Forelimb muscle (tissue), 1 donor: ENCODE measurements at places on chromosomes 13 and 19. TPM values are rescaled to one million over a fixed set of nuclear protein-coding genes. Genes with fewer than 3 reads are reported as not detected.

Gene AXL
- polyA plus RNA-seq = 28.7 TPM

Gene CEACAM7
- not detected for polyA plus RNA-seq

Gene SMIM17
- 1.7 TPM for polyA plus RNA-seq

Gene DMPK
- 382 TPM for polyA plus RNA-seq

Gene GDF15
- 0.30 TPM for polyA plus RNA-seq

DNA sequence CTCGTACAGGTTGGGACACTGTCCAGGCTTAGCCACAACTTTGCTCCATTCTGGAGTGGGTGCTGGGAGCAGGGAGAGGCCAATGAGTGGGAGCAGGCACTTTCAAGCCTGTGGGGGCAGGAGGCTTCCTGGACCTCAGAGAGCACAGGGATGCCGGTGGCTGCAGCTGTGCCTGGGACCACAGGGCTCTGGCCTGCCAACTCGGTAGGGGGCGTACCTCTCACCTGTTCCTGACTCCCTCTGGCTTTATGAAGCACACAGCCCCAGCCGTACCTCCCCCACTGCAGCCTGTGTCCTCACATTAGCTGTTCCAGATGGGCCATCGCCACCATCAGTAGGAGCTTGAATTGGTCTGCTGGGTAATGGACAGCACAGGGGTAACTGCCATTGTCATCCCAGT is 278.7 kb upstream of the KLHL1 start:
- no peak for DNase-seq

- DNase-seq = no peak
Measured at GRCh38 chr19:3098515-3099346, 4.6 kb downstream of the GNA11 start.

DNA sequence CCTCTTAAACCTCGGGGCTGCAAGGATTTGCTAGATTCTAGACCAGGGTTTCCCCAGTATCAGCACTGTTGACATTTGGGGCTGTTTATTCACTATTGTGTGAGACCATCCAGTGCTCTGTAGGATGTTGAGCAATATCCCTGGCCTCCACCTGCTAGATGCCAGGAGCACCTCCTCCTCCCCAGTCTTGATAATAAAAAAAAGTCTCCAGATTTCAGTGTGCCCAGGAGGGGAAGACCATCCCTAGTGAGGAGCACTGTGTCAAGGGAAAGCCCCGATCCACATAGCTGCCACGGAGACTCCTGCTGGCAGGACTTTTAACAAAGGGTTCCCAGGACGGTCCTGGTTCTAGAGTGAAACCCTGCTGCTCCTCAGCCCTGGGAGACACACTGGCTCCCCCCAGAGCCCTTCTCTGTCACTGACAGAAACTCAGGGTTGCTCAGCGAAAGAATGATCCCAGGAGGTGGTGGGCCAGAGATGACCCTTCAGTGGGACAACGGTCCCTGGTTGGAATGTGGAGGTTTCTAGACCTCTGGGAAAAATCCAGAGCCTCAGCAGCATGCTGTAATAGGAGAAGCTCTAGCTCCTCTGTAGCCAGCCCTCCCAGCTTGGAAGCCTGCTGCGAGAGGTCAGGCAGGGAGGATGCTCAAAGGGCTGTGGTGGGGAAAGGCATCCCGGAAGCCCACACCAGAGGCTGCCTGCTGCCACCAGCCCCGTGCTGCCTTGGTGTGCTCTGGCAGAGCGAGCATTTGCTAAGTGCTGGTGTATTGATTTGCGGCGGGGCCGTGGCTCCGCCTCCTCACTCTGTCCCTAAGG is 20.3 kb downstream of the LYL1 start:
- no peak for DNase-seq

DNA sequence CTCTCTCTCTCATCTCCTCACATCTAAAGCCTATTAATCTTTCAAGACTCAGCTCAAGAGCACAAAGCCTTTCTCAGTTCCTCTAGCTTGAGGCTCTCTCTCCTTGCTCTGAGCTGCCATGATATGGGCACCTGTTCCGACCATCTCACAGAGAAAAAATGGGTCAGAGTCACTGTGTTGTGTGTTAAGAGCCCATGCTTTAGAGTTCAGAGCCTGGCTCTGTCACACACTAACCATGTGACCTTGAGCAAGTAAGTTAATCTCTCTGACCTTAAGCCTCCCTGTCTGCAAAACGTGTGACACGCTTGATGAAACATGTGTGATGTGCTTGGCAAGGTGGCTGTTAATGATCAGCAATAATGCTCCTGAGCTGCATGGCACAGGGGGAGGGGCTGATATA is 245.2 kb downstream of the DLEU7 start:
- DNase-seq = no peak

DNA sequence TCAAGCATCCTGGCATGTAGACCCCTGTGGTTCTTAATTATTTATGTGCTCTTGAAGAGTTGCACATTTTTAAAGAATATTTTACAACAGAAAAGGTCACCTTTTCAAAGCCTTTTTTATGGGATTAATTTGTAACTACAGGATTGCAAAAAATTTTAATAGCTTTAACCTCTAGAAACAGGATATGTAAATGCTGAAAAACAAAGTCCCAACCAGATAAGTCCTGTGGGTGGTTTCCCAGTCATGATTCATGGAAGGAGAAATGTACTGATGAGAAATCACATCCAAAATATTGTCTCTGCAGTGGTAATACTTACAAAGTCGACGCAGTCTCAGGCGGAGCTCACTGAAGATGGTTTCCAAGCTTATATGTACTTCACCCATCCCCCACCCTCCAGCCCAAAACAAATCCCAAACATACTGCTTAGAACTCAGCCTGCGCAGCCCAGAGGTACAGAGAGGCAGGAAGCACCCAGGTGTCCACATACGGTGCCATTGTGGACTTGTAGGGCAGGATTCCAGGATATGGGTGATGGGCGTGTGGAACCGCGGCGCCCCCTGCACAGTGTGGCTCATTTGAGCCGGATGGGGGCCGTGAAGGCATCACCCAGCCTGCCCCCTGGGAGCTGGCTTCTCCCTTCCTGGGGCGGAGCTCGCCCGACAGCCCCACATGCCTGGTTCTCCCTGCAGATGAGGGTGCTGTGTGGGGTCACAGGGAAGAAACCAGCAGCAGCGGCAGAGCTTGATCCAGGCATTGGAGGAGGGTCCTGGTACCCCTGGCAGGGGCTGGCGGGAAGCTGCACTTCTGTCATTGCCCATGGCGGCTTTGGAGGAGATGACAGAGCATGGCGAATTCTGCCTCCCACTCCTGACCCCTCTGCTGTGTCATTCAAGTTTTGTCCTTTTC is 101.2 kb downstream of the ATP11A start:
- no peak for DNase-seq

GRCh38 chr19:17305216-17305516 is 506 bp upstream of the MRPL34 start:
- no peak for DNase-seq

DNA sequence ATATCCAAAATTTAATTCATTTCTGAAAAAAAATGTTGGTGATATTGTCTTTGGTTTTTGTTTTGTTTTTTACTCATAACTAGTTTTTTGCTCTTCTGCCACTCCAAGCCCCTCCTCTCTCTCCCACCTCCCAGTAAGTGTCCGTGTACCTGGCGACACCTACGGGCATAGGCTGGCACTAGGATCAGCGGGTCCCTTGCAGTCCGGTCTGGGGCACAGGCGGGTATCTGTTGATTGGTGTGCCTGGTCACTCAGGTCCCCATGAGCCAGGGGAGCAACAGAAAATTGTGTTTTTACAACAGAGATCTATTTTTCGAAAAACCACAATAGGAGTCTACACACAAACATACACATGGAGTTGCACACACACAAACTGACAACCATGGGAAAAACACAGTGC is 104.8 kb downstream of the ZIC5 start:
- DNase-seq = no peak

DNA sequence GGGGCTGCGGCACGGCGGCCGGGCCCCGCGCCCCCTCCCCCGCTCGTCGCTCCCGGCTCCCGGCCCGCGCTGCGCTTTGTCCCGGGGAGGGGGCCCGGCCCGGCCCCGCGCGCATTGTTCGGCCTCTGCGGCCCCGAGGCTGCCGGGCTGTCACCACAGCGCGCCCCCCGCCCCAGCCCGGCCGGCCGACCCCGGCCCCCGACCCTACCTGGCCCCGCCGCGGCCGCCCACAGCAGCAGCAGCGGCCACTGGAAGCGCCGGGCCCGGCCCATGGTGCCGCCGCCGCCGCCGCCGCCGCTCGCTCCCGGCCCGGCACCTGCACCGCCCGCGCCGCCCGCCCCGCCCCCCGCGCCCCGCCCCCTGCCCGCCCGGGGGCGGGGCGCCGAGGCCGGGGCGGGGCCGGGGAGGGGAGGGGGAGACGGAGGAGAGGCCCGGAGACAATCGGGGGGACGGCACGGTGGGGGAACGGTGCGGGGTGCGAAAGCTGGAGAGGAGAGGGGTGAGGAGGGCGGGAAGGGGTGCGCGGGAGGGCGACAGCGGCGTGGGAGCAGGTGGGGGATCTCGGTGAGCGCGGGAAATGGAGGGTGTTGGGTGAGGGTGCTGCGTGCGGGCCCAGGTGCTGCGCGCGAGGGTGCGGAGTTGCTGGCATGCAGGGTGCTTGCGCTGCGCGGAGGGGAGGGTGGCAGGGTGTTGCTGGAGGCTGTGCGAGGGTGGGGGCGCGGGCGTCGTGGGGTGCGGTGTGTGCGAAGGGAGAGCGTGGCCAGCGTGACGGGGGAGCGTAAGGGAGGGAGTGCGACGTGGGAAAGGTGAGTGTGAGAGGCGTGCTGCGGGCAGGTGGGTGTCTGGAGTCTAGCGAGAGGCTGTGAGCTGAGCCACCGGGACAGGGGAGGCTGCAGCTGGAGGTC is at the start of gene CADM4:
TSS of gene CADM4 (minus strand) at position 332 of the 905 bp plus-strand sequence. CDS start at position 272, 60 bp downstream.
- DNase-seq = no peak

DNA sequence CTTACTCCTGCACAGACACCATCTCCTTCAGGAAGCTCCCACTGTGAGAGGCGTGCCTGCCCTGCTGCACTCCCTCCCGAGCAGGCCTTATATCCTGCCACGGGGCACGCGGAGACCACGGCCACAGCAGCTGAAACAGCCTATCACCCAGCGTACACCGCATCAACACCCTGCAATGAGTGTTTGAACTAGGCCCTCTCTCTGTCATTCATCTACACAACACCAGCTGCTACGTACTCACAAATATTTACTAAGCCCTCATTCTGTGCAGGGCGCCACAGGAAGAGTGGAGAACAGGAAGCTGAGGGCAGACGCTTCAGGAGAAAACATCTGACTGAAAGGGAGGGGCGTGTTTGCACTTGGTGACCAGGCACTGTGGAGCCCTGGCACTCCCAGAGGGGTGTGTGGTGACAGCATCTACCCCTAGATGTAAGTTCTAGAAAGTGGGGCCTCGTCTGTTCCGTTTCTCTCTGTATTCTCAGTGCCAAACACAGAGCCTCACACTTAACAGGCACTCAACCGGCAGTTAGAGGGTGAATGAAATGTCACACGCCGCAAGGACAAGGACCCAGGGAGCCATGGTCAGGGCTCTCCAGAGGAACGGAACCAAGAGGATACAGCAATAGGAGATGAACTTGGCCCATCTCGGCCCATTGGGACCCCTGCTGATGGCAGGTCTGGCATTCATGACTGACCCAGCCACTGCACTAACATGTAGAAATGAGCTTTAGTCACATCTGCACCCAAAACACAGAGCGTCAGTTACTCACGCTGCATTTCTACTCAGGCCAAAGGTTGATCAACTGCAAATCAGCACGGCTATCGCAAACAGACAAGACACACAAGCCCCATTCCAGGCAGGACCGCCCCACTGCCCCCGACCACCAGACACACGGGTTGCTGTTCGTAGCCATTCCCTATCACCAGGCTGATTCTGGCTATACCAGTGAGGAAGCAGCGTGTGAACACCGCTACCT is 15.7 kb downstream of the RANBP3 start:
- no peak for DNase-seq

DNA sequence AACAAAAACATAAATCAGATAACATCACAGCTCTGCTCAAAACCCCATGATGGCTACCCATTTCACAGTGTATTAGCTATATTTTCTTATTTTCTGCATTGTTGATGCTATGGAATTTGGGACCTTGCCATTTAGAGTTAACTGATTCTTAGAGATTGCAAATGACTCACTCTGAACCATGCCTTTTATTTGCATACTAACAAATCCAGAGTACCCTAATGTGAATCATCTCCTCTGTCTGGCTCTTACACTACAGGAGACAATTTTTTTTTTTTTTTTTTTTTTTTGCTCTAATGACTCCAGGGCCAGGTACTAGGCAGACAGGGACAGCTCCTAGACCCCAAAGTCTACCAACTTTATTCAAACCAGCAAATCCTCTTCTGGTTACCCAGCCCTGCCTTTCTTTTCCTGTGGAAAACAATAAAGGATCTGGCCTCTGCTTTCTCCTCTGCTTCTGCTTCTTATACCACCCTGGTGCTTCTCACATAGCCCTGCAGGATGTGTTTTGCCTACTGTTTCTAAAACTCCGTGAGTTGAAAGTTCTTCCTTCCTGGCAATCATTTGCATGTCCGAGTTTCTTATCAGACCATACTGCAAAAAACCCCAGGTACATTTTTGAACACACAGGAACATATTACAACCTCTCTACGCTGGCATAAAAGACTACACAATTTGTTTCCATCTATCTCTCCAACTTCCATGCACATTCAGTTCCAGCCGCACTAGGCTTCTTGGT is 10.6 kb upstream of the ZNF460 start:
- DNase-seq = no peak

- DNase-seq = no peak
Measured at GRCh38 chr19:51595190-51596175, 24.4 kb downstream of the ZNF175 start.

DNA sequence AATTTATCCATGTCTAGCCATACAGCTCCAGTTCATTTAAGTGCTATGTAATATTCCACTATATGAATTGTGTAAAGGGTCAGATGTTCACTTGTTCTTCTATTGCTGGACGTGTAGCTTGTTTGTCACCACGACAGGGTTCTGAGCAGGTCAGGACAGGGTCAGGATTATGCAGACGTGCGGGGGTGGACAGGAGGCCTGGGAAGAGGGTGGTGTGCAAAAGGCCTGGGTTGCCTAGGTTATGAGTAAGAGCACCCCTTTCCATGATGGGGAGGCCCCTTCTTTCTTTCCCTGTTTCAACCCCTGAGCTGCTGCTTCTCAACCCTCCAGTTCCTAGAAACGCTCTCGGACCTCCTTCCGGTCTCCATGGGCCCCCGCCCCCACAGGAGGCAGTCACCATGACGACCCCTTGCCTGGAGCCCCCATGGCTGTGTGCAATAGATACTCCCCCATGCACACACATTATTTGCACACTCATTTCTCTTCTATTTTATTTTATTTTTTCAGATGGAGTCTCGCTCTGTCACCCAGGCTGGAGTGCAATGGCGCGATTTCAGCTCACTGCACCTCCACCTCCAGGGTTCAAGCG is 2.0 kb downstream of the EXOC3L2 start:
- DNase-seq = no peak

GRCh38 chr13:104936304-104936703 is 1599.2 kb downstream of the EFNB2 start:
- no peak for DNase-seq

DNA sequence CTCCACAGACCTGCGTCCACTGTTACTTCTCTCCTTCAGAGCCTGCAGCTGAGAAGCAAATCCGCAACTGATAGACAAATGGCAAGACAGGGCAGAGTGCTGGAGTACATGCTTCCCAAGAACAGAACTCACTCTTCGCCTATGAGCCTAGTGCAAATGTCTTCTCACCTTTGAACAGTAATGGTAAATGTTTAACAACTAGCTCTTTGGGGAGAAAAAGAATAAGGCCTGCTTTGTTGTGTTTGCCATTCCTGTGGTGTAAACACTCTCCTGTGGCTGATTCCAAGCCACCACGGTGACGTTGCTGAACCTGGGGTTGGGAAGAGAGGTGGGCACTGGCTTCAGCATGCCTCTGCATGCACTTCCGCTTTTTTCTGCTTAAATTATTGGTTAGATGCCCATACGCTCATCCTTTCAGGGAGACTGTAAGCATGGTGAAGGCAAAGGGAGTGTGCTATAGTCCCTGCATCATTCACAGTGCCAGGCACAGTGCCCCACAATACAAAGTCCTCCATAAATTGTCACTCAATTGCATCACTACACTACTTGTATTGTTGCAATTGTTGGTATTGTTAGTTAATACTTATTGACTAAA is 28.1 kb upstream of the GTF3A start:
- DNase-seq = no peak
